ENCODE measurements at places on chromosomes 7 and 10.

DNA sequence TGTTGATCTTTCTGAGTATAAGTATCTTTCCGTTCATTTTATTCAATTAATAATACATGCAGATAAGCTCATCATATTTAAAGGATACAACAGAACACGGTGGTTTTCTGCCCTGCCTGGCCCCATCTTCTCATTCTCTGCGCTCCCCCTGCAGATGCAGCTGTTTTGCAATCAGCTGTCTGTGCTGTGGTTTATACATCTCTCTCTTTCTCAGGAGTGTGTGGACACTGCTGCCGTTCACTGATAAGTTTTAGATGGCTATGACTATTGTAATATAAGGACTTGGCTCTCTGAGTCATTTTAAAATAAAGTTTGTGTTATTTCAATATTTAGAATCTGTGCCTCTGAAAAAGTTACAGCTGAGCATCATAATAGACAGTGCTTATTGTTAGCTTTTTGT is 54.5 kb downstream of the CUL1 start:
- DNase-seq = no peak

- no peak for DNase-seq
These were observed 6.7 kb upstream of the IMMP2L start for GRCh38 chr7:111568870-111569462.

- DNase-seq = no peak
These were observed 244.4 kb upstream of the SLC26A5 start for GRCh38 chr7:103690242-103690974.

GRCh38 chr10:126583552-126584200 is 86.8 kb downstream of the C10orf90 start:
- no peak for DNase-seq

GRCh38 chr10:102467971-102468438 is 16.7 kb upstream of the C10orf95 start:
- DNase-seq = no peak

DNA sequence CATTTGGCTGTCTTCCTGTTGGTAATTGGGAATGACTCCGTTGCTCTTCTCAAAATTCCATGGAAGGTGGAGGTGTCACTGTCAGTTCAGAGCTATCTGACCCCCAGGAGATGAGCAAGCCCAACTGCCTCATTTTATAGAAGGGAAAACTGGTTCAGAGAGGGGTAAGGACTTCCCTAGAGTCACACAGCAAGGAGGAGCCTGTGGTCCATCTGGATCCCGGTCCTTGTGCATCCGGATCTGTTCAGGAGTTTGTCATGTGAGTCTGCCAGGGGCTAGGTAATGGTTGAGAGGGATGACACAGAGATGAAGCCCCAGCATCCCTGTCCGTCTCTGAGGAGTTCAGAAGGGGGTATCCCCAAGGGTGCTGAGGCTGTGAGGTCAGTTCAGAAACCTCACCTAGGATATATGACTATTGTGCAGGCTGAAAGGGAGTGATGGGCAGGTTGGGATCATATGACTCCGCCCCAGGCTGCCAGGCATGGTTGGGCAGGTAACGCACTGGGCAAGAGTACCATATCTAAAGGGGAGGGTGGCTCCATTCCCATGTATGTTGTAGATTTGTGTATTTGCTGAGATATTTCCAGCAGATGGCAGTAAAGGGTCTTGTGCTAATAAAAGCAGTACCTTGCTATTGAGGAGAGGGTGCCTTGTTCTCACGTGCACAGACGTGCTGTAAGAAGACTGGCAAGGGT is 16.0 kb upstream of the SLC29A3 start:
- peak; percentile 40 for DNase-seq

- DNase-seq = no peak
These were observed 56.2 kb downstream of the JMJD1C start for GRCh38 chr10:63409465-63410027.

- DNase-seq = no peak
These were observed 69.3 kb downstream of the AVL9 start for GRCh38 chr7:32564542-32564941.

- DNase-seq = peak; percentile 17
These were observed 179.3 kb downstream of the PFKFB3 start for GRCh38 chr10:6382081-6382480.

DNA sequence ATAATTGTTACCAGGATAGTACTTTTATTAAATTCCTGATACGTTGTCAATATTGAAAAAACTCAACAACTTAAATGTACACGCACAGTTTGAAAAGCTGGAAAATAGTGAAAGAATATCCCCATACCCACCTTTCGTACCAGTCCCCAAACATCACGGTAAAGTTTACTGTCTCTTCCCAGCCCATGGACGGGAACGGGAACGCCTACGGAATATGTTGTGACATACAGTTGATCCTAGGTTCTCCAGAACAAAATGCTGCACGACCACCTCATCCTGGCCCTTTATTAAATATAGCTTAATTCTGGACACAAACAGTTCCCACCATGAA is 527 bp upstream of the BCAP29 start:
- no peak for DNase-seq

- DNase-seq = no peak
These were observed 687.5 kb upstream of the LRRTM3 start for GRCh38 chr10:66238343-66238742.

DNA sequence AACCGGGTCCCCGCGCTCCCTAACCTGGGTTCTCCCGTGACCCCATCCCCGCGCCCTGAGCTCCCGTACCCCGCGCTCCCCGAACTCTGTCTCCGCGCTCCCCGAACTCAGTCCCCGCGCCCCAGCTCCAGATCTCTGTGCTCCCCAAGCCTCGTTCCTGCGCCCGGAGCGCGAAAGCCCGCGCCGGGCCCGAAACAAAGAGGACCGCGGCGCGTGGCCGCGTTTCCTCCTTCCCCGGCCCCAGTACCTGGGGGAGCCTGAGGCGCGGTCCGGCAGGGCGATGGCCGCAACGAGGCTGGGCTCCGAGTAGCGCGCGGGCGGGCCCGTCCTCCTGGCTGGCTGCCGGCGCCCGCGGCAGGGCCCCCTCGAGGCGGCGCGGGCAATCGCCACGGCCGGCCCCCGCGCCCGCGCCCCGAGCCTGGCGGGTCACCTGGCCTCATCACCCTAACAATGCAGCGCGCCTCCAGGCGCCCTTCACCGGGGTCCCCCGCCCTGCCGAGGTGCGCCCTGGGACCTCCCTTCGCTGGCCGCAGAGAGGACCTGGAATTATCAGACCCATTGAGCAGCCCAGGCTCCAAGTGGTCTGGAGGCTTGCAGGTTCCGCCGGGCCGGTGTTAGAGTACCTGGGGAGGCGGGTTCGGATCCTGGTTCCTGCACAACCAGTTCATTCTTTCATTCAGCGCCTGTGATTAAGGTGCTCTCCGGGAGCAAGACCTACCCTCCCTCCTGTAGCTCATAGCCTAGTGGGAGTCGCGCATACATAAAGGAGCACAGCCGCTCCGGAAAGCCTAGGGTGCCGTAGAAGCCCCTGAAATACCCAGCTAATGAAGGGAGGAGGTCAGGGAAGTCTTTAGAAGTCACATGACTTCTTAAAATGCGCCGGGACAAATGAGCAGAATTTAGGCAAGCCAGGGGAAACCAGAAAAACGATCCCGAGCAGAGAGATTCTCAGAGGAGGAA is at the start of gene TNS3:
TSS of gene TNS3 (minus strand) at position 308 of the 960 bp plus-strand sequence. CDS start 142,475 bp downstream, outside the sequence.
- no peak for DNase-seq

DNA sequence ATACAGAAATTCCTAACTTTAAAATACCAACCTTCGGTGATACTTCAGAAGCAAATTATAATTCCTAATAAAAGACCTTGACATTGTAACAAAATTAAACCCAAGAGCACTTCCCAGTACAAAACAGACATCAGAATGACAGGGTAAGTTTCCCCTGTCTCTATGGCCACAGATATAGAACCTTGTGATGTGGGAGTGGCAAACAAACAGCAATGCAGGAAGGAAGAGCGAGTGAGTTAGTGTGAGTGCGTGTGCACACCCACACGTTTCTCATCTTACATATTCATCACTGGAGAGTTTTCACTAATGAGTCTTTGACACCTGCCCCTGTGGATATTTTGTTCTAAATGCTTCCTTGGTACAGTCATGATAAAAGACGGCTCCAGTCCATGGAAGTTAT is 72.2 kb downstream of the VWC2 start:
- no peak for DNase-seq

- DNase-seq = no peak
These were observed 130.7 kb downstream of the PIP4K2A start for GRCh38 chr10:22583683-22584082.

GRCh38 chr7:101370836-101371235 is 8.2 kb downstream of the COL26A1 start:
- DNase-seq = no peak

DNA sequence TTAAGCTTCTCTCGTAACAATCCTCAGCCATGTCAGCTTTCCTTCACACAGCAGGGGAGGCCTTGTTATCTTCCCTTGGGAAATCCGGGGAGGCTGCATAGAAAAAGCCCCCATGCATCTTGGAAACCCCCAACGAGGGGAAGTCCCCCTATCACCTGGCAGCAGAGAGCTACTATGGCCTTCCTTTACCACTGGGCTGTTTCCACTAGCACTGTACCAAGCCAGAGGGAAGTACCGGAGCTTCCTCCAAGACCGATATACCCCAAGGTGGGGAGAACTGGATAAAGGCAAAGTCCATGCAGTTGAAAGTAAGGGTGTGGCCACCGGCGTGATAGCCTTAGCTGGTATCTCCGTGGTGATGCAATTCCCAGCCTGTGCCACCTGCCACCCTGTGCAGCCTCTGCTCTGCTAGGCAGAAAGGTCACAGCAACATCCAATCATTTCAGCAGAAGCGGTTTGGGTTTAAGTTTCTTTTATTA is 4.4 kb upstream of the CLIP2 start:
- DNase-seq = no peak

DNA sequence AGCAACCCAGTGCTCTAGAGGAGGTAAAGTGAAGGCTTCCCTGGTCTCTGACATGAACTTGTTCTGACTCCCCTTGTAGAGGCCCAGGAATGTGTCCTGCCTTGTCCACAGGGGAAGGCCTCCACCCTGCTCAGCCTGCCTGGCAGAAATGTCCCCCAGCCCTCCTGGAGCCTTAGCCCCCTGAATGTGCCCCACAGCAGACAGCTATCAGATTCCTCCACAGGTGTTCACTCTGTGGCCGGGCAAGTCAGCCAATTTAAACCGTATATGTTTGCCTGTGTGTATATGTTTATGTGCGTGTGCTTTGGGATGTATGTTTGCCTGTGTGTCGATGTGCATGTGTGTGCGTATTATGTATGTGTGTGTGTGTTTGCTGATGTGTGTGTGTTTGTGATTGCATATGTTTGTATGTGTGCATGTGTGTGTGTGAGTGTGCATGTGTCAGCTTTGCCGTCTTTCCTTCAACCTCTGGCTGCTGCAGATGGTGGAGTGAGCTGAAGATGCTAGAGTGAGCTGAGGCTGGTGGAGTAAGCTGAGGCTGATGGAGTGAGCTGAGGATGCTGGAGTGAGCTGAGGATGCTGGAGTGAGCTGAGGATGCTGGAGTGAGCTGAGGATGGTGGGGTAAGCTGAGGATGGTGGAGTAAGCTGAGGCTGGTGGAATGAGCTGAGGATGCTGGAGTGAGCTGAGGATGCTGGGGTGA is 68.9 kb upstream of the ANTXRL start:
- DNase-seq = no peak

GRCh38 chr7:93146472-93147141 is 1.6 kb downstream of the SAMD9L start:
- no peak for DNase-seq

DNA sequence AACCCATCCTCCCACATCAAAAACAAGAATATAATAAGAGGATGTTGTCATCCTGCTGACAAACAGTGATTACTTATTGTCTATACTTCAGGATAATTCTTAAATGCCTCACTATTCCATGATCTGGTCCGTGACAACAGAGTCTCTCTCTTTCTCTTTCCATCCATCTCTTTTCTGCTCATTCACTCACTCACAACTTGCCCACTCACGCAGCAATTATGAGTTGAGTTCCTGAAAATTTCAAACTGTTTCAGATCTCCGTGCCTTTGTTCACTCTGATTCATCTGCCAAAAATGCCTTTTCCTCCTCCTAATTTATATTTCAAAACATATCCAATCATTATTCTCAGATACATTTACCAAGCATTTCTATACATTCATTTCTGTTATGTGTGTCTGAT is 1.4 kb downstream of the OR6B1 start:
- no peak for DNase-seq

DNA sequence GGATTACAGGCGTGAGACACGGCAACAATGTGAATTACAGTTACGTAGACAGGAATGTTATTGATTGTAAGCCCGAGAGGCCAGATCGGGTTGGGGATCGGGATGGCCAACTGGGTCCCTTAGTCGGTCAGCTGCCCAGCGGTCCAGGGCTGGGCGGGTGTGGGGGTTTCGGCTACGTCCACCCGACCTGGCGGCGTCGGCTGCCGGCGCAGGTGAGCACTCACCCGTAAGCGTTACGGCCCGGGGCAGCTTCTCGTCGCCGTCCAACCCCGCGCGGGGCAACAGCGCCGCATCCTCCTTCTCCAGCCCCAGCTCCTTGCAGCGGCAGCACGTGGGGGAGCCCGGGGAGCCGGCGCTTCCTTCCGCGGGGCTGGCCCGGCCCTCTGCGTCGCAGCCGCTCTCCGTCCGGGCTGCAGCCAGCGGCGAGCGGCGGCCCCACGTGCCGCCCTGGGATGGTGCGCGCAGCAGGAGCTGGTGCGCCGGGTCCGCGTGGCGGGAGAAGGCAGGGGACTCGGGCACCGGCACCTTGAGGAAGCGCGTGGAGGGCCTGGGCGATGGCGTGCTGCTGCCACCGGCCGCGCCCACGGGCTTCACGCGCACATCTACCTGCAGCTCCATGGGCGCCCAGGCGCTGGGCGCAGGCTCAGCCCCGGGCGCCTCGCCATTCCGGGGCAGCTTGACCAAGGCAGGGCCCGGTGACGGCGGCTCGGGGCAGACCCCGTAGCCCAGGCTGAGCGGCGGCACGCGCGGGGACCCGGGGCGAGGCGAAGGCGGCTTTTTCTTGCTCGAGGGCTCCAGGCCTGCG is 609 bp downstream of the KLRG2 start:
- peak; percentile 12 for DNase-seq

GRCh38 chr10:131964298-131964697 is 17.4 kb downstream of the BNIP3 start:
- no peak for DNase-seq

GRCh38 chr10:112187527-112187926 is 4.0 kb upstream of the GPAM start:
- DNase-seq = no peak

Measured in CD4-positive, alpha-beta memory T cell (primary cell).